ENCODE measurements at places on chromosomes 6 and 20.

DNA sequence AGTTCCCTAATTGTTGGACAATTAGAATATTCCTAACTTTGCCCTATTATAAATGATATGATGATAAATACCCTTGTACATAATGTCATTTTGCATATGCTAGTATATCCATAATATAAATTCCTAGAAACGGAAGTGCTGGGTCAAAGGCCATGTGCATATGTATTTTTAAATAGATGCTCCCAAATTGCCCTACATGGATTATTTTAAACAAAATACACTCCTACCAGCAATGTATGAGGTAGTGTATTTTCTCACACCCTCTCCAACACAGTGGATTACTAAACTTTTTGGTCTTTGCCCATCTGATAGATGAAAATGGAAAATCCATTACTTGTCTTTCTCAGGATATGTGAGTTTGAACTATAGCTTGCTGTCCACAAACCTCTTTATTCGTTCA, 385.1 kb upstream of the JARID2 start:
- DNase-seq = no peak

DNA sequence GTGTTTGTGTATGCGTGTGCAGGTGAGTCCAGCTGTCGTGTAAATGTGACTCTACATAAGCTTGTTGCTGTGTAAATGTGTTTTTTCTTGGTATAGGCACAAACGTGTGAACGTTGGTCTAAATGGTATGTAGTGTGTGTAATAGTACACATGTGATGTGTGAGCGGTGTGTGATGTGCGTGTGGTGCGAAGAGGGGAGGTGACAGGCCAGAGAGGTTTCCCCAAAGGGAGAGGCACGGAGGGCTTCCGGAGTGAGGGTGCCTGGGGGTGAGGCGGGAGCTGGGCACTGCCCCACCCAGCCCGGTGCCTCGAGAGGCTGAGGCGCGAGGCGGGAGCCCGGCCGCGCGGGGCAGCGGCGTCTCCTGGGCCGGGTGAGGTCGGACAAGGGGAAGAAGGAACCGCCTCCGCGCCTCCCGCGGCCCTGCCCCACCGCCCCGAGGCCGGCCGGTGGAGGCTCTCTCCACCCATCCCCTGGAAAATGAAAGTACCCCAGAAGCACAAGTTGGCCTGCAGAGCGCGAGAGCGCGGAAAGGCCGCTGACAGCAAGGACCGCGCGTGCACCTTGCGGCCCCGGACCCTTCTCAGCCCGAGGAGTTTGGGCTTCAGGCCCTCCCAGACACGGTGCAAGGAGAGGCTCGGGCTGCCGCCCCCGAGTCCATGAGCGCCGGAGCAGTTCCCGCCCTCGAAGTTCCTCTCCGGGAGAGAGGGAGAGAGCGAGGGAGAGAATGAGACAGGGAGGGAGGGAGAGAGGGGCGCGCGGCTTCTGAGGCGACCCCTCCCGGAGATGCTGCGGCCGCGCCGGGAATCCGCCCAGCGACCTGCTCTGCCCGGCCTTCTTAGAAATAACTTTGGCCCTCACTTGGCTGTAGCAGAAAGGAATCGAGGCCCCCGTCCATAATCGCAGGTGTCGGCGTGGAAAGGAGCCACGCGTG, 43.2 kb upstream of the OSTM1 start:
- no peak for DNase-seq

DNA sequence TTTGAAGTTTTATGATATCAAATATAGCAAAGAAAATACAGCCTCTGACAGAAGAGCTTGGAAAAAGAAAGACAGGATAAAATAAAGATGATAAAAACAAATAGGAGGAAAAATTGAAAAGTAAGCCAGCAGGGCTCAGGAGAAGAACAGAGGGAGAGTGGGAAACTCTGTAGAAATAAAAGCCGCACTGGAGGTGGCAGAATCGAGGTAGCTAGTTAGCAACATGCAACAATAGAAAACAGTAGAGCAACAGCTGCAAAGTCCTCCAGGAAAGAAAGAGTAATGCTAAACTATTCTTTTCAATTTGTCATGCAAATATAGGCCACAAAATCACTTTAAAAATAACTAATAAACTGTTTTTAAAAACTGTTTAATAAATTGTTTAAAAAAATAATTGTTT, 28.8 kb downstream of the HBS1L start:
- no peak for DNase-seq

GRCh38 chr6:148407372-148407771, 64.7 kb downstream of the SASH1 start:
- no peak for DNase-seq

- DNase-seq = no peak
Observed at GRCh38 chr20:14865169-14865568, 527.8 kb upstream of the FLRT3 start.

DNA sequence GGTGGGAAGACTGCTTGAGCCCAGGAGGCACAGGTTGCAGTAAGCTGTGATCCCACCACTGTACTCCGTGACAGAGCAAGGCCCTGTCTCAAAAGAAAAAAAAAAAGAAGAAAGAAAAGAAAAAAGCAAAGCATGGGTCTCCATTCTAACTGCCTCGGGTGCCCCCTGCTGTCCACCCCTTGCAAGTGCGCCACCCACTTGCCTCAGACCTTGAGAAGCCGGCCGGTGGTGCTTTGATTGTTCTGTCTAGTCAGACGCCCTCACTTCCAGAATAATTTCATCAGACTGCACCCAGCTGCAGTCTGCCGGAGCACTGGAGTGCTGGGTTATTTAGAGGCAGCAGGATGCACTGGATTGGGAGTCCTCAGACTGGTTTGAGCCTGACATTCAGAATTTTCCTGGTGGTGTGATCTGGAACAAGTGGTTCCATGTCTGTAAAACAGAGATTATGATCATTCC, 17.6 kb upstream of the TM9SF4 start:
- peak; percentile 35 for DNase-seq

- no peak for DNase-seq
Observed at GRCh38 chr6:14921878-14922671, 323.8 kb upstream of the JARID2 start.

GRCh38 chr6:119834418-119834817, 484.9 kb upstream of the MAN1A1 start:
- DNase-seq = no peak

DNA sequence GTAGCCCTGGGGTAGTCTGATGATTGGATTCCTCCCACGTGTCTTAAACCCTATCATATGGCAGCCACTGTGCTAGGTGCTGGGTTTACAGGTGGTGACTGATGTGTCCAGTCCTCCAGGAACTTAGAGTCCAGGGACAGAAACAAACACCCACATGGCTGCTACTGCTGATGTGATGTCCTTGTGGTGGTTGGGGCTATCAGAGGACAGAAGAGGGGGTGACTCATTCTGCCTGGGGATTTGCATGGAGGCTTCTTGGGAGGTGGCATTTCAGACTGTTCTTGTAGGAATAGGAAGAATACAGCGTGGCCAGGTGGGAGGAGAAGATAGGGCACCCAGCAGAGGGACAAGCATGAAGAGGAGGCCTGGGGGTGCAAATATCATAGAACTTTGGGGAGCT, 9.8 kb downstream of the RAET1G start:
- no peak for DNase-seq

- no peak for DNase-seq
Observed at GRCh38 chr6:167978607-167979006, 18.9 kb upstream of the KIF25 start.

- DNase-seq = no peak
Observed at GRCh38 chr6:25351485-25351884, 72.3 kb downstream of the CARMIL1 start.

DNA sequence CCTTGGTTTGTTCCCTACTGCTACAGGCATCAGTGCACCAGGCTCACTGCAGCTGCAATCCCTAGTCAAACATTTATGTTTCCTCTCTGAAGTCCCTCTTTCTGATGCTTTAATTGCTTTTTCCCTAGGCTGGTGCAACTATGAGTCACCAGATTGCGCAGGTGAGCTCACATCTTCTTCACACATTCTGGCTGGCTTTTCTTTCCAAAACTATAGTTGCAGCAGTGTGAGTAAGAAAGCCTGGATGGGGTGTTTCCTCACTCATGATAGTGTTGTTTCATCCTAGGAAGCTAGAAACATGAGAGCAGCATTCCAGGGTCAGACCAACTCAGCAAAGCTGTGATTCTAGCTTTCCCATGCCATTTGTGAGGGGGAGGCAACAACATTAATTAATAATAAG, 296.4 kb downstream of the PAX1 start:
- no peak for DNase-seq

Measured in NCI-H510A (cell line).